ENCODE measurements at places on chromosomes 13 and 19.

- no peak for DNase-seq
These were observed 197.2 kb upstream of the CSNK1A1L start for GRCh38 chr13:37302686-37303085.

- DNase-seq, result no peak
These were observed 206.9 kb downstream of the GGACT start for GRCh38 chr13:100381595-100382224.

DNA sequence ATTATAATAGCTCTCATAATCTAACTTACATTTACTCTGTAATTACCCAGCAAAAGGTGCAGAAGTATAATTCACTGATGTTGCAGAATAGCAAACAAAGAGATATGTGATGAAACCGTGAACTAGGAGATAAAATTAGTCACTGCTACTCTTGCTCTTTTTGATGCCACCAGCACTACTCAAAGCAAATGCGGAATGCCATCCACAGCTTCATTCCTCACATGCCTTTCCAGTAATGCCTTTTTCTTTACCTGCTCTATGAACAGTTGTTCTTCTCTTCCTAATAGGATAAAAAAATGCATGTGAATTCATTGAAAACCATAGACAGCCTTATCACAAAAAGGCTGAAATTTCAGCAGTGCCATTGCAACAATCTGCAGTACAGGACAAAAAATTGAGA is 1129.5 kb downstream of the DIAPH3 start:
- no peak for DNase-seq

DNA sequence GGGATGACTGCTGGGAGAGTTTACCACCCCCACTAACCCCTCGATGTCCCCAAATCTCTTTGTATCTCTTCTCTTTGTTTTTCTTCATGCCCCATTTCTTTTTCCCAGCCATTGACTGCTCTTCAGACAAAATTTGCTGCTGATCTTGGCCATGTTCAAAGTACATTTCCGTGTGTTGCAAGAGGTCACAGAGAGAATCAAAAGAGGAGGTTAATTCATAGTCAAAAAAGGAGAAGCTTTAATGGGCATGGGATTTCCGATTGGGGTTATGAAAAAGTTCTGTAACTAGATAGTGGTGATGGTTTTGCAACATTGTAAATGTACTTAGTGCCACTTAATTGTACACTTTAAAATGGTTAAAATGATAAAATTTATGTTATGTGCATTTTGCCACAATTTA is 121.1 kb downstream of the FLT1 start:
- no peak for DNase-seq

DNA sequence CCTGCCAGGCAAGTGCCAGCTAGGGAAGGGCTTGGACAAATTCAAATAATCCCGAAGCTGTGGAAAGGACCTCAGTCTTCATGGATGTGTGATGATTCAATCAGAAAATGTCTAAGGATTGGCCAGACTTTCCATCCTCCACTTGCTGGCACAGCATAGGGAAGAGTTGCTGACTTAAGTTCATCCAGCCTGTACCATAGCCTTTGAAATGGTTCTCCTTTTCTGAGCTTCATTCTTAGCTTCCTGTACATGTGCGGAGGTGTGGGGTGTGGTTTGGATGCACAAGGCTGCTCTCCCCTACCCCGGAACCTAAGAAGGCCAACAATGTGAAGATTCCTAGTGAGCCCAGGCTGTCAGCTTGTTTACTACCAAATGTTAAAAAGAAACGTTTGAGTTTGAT is 959 bp upstream of the IGFL3 start:
- DNase-seq, result no peak

GRCh38 chr19:35592226-35592625 is 6.3 kb downstream of the PMIS2 start:
- peak; percentile 40 for DNase-seq

- no peak for DNase-seq
These were observed 14.2 kb downstream of the FBXO46 start for GRCh38 chr19:45716359-45717130.

DNA sequence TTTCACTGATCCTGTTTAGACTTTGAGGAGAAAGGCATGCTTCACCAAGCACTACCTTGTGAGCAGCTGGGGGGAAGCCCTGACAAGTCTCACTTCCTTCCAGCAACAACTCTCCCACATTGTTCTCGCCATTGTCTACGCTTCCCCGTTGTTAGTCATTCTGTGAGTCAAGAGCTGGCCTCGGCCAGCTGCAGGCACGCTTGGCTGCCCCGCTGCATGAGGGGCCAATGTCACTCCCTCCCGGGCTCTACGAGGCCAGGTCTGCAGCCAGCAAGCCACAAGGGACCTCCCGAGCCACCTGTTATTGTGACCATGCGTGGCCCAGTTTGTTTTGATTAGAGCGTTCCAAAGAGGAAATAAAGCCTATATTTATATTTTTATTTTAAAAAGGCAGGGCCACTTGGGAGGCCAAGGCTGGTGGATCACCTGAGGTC is 220.9 kb downstream of the FOXO1 start:
- no peak for DNase-seq

DNA sequence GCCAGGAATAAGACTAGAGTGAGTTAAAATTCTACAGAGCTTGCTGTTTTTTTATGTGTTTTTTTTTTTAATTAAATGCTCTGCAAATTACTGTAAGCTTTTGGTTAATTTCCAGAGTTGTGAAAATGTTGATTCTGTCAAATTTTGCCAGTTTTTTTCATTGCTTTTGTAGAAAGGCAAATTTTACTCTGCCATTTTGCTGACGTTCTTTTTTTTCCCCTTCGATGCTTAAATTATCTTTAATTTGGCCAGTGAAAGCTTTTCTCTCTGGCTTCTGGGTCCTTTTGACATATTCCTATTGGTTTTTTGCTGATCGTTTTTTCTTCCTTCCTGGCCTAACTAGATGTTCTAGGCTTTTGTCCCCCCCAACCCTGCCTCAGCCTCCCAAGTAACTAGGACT is 23.8 kb upstream of the EVI5L start:
- no peak for DNase-seq

DNA sequence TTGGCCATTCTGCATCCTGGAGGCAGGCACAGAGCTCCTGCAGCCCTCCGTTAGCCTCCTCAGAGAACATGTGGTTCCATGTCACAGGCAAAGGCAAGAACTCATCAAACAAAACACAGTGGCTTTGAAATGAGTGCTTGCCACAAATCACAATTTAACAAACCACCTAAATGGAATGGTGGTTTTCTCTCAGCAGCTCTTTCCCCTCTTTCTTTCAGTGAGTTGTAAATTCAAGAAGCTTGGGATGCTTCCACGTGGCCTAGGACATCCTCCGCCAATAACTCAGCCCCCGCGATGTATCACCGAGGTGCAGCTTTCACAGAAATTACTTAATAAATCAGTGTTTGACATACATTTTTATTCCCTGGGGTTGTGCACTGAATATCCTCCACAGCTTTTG is 65.4 kb upstream of the RFC3 start:
- DNase-seq, result no peak
